ENCODE measurements at places on chromosomes 7 and 10.

- DNase-seq: no peak
Observed at GRCh38 chr7:47402941-47403866, 178.7 kb downstream of the TNS3 start.

DNA sequence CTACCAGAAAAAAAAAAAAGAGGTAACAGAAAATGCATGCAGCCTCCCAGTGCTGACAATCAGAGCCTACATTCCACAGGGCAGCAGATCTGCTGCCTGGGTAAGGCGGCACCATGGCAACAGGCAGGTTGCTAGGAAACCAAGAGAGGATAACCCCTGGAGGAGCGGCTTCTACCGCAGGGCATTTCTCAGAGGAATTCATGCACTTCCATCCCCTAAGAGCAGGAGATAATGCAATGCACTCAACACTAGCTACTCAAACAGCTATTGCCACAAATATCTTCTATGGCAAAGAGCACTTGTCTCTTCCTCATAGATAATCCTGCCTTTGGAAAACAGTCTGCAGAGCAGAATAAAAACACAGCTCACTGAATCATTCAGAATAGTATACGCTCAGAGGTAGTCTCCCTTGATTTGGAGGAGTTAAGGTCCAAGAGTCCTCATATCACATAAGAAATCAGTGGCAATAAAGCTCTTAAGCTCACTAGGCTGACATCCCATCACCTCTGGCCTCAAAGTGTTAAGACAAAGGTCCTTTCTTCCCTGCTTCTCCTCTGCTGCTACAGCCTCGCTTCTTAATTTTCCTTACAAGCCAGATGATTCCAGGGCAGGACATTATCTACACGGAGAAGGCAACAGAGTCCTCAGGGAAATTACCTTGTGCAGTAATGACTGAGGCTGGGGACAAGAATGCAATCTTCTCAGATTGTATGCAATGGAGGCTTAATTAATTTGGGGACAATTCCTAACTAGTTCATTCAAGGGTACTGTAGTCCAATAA is 10.7 kb downstream of the PSAP start:
- peak; percentile 95 for DNase-seq

DNA sequence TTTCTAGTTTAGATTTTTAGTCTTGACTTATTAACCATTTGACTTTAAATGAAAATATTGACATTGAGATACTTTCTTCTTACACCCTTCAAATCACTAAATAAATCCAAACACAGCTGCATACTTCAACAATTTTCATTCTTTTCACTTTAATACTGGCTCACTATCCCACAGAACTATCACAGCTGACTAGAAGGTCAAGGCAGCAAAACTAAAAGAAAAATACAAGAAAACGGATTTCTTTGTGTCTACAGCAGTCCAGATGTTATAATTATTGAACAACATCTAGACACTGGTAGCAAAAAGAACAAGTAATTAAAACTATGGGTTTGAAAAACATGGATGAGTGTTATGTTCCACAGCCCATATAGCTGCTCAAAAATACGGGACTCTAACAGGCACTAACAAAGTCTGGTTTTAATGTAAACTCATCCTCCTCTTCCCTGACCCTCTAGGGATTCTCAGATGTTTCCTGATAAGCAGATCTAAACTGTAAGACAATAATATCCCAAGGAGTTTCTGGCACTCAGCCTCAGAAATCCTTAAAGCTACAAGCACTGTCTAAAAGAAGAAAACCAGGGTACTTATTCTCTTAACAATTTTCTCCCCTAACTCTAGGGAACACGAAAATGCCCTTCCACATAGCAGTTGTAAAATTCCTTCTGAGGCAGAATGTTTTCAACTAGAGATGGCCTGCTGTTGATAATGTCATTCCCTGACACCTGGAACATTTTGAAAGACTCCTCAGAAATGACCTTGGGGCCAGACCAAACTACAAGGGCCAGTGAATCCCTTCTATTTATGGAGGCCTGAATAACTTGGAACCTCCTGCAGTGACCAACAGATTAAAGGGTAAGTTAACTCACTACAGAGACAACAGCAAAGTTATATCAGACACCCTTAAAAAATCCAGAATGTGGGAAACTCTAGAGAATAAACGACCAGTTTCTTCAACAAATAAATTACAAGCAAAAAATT is 12.8 kb downstream of the DNMBP start:
- no peak for DNase-seq

GRCh38 chr7:46360296-46360695 is 439.2 kb upstream of the IGFBP3 start:
- DNase-seq: no peak

DNA sequence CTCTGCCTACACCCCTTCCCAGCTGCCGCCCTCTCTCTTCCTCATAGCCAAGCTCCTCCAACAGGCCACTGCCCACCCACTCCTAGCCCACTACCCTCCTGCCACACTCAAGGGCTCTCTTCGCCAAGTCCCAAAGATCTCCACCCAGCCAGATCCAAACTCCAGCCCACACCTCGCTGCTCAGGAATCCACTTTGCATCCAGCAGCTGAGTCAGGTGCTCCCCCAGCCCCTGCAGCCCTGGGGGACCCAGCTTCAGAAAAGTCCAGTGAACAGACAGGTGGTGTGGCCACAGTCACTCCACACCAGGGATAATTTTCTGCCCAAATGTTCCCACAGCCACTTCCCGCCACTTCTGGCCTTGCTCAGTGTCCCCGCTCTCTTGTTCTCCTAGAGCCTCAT is 10.9 kb downstream of the OGDHL start:
- no peak for DNase-seq

- DNase-seq: no peak
Observed at GRCh38 chr10:114519756-114520293, 115.5 kb upstream of the AFAP1L2 start.

DNA sequence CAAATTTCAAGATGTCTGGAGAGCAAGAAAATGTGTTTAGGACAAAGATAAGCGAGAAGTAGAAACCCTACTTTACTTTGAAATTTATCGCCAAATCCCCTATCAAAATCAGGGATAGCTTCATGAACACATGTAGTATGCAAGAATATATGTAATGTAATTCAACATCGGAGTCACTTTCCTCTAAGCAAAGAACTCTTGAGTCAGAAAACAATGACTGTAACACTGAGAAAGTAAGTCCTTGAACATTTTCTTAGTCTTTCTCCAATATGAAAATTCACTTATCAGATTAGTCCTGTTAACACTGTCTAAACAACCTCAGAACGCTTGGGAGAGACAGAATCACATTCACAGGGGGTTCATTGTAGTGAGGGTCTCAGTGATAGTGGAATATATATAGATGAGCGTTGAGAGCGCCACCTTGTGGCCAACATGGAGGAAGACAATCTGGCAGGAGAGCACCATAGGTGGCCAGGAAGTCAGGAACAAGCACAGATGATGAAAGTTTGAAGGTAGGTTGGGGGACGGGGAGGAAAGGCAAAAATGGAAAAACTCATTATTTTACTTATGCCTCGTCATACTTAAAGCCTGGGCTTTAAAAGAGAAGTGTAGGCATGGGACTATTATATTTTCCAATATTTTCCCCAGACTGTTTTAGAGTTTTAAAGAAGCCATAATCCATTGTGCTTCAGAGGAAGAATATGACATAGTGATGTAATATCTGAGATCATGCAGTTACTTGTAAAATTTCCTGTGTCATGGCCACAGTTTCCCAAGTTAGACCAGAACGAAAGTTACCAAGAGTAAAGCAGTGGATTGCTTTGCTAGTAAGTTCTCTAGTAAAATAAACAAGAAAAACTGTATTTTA is 115.5 kb upstream of the GNAI1 start:
- peak; percentile 37 for DNase-seq

DNA sequence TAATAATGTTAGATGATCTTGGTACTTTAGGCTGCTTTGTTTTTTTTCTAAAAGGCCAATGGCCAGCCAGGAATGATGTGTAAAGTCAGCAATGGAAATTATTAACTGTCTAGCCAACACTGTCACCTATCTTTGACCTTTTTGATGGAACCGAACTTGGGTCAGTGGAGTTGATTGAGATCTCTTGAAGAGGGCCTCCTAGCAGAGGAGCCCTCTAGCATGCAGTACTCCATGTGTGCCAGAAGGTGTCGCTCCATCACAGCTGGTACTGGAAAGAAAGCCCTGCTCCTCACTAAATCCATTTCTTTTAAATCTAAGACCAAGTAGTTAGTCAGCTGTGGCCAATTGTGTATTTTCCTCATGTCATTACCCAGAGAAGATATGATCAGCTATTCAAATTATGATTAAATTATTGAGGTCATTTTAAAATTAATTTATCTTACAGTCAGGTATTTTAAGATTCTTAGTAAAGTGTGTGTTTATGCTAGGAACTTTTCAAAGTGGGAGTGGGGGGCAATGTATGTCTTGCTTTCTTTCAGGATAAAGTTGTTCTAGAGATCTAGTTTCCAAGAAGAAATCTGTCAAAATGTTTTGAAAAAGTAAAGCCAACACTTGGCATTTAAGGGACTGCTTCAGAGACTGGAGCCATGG is 33.1 kb upstream of the CROT start:
- DNase-seq: peak; percentile 63

DNA sequence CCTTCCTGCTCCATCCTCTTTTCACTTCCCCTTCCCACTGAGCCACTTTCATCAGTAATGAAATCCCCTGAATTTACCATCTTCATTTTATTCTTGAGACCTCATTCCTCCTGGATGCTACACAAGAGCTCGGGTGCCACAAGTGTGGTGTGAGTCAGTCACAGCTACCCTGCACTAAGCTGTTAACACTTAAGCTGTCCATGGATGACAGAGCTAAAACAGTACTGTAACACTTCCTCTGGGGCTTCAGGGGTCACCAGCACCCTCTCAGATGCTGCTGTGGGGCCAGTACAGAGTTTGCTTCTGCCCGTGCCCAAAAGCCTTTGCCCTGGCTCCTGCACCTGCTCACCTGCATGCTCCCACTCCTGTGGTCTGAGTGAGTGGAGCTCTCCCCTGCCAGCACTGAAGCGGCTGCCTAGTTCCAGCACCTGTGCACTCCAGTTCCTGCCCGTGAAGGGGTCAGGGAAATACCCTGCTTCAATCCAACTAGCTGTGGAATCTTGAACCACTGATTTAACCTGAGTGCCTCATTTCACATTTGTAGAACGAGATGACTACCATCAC is 71.9 kb downstream of the POT1 start:
- no peak for DNase-seq

DNA sequence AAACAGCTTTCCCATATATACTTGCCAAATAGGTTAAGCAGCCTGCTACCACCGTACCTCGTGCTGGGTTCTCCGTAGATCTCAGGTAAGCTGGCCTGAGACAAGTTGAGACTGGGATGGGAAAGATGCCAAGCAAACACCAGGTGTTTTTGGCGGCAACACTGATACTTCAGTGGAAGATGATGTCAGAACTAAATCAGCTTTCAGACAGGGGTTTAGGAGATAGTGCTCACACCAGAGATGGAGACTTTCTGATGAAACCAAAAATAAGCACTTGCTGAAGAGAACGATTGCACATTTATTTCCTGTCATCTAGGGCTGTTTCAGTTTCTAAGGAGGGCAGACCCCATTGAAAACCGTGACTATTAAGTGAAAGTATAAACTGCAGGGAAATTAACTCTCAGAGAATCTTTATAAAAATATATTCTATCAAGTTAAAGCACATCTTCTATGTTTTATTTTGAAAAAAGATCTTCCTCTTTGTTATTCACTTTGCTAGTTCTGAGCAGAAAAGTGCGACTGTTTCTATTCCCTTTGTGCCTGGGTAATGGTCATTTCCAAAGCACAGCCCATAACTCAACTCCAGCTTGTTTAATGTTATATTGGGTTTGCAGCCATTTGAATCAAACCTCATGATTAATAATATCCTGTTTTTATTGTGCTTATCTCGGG is 149.9 kb downstream of the CPED1 start:
- peak; percentile 42 for DNase-seq

DNA sequence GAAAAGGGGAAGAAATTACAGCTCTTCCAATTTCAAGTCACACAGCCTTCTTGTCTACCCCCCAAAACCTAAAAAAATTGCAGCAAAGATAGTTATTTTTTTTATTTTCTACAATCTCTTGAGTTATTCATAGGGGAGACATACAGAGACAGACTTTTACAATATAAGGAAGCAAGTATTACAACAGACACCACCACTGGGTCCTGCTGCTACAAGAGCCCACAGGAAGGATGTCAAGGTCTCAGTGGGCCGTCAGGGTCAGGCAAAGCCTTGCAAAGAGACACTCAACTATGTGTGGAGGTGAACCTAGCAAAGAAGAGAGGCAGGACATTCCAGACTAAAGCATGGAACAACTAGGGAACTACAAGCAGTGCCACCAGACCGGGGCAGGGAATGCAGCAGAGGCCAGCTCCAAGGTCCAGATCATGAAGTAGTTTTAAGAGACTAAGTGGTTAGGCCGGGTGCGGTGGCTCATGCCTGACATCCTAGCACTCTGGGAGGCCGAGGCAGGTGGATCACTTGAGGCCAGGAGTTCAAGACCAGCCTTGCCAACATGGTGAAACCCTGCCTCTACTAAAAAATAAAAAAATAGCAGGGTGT is 28.2 kb upstream of the ZCCHC24 start:
- DNase-seq: no peak

- no peak for DNase-seq
Observed at GRCh38 chr7:116551692-116552091, 26.9 kb downstream of the CAV1 start.

DNA sequence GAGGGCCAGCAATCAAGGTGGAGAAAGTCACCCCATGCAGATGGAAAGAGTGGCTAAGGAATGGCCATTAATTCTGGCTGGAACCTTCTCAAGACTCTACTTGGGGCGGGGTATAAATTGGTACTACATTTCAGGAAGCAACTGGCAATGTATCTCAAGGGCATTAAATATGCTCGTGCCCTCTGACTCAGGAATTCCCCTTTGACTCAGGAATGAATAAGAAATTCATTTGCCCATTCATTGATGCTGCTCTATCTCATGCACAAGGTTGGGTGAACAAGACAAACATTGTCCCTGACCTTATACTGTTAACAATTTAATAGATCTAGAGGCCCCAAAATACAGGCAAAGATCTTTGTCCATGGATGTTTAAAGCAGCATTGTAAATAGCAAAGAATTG is 188.1 kb downstream of the MYOF start:
- DNase-seq: no peak

- no peak for DNase-seq
Observed at GRCh38 chr7:96196676-96197075, 125.2 kb downstream of the SLC25A13 start.

DNA sequence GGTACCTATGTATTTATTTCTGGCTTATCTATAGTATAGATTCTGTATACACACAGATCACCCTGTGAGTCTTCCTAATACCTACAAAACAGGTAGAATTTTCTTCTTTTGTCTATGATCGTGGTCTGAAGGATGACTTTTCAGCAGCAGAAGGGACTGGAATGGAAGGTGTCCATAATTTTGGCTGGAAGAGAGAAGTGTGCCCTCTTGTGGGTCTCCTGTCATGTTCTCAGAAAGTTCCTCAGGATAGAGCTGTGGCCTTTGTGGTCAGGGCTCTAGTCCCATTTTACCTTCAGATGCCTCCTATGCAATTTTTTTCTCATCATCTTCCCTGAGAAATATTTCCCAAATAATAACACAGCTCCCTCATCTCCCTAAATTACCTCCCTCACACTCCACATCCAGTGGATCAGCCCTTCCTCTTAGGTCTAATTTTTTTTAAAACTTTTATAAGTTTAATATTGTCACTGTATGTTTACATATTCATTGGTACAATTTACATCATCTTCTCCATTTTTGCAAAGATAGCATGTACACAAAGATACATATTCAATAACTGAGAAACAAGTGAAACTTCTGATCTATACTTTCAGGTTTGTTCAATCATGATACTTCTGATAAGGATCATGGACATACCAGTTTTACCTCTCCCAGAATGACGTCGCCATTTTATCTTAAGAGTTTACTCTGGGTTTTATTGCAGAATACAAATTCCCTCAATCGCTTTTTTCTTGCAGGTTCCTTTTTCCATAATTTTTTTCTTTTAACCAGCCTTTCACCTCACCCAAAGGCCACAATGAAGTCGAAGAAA is 112.7 kb downstream of the REEP3 start:
- DNase-seq: no peak

- DNase-seq: no peak
Observed at GRCh38 chr7:24143547-24143946, 140.4 kb upstream of the NPY start.
